ENCODE measurements at places on chromosomes 11 and 22.

DNA sequence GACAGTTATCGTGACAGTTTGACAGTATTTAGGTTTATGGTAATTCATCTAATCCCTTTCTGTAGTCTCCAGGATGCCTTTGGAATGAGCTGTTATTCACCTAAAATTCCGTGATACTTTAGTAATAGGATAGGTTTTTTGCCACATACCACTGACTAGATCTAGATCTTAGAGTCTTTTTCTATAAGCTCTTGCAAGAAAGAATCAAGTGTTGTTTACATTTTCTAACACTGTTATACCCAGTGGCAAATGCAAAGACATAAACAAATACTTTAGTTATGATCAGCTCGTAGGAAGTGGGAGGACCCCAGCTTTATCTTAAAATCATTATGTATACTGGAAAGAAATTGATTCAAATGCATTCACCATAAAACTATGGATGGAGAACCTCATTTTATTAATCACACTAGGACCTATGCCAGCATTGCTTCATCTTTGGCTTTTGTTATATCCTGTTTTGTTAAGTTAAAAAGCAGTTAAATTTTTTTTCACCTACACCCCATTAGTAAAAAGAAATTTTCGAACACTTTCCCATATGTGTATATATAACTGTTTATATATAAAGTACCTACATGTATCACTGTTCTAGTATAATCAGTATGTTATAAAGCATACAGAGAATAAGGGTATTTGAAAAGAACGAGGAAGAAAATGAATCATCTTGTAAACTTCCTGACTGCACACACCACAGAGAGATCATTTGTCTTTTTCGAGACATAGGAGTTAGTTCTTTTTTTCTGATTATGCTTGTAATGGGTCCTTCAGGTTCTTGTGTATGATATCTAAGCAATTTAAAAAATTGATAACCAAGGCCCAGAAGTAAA lies 60.9 kb downstream of the PDHX start:
- DNase-seq: no peak

DNA sequence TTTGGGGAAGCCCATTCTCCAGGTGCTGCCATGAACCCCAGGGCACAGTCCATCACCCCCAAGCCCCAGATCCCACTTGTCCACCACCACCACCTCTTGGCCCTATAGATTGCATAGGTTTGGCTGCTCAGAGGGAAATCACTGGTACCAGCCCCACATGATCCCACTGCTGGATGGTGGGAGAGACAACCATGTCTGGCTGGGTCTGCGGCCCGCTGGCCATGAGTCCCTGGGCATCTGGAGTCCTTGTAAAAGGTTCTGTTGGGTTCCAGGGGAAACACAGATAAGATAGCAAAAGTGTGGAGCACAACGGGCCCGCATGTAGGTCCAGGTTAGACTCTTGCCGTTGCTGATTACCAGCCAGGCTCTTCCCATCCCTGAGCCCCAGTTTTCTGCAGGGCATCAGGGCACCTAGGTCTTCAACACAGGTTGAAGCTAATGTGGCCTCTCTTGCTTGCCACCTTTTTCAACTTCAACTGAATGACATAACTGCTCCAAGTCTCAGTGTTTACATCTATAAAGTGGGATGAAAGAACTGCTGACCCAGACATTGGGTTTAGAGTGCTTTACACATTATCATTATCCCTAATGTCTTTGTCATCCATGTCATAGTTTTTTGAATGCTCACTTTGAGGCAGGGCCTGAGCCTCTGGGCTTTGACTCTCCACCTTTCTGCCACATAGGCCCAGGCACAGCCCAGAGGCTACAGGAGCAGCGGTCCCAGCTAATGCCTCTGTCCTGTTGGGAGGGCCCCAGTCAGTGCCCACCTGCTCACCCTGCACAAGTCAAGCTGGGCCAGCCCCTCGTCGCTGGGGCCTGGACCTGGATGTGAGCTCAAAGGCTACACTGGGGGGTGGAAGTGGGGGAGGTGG lies 1.0 kb upstream of the TANGO2 start:
- DNase-seq: no peak

- peak; percentile 40 for DNase-seq
Observed at GRCh38 chr11:2586793-2587131, 113.0 kb downstream of the KCNQ1OT1 start.

- no peak for DNase-seq
Observed at GRCh38 chr11:134132808-134133207, 63.9 kb downstream of the JAM3 start.

DNA sequence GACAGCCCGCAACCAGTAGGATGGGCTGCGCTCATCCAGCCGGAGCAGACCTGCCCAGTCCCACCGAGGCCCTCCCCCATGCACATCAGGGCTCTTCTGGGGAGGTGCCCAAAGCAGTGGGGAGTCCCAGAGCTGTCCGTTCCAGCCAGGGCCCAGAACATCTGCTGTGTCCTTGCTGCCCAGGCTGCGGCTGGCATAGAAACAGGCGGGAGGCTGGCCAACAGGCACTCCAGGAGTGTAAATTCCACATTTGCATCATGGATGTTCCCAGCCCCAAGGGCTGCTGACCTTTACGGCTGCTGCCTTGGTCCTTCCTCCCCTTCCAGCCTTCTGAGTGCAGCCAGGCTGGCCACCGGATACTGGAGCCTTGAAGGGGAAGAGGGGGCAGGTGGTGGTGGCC lies 30.0 kb upstream of the SYT7 start:
- no peak for DNase-seq
